Activated naive CD8-positive, alpha-beta T cell treated with anti-CD3 and anti-CD28 coated beads for 36 hours (primary cell): ENCODE measurements at places on chromosomes 4 and X.

DNA sequence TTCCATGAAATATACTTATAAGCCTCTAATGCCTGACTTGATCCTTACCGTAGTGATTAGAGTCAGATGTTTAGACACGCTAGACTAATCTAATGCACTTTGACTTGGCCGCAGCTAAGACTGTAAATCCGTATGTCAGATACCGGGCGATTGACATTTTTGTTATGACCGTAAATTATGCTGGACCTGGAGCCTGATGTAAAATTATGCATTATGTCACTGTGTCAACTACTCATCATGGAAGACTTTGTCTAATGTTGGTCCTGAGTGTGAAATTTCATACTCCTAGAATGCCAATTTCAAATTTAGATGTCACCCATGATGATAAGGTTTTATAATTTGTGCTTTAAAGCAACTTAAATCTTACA is 123.6 kb upstream of the LIMCH1 start:
- no peak overlapping the region for H3K4me3 ChIP-seq
- no peaks in the 10 kb centered on the region for H3K4me1 ChIP-seq
- H3K27me3 ChIP-seq: peaks cover 8% of the 10 kb centered on the region

DNA sequence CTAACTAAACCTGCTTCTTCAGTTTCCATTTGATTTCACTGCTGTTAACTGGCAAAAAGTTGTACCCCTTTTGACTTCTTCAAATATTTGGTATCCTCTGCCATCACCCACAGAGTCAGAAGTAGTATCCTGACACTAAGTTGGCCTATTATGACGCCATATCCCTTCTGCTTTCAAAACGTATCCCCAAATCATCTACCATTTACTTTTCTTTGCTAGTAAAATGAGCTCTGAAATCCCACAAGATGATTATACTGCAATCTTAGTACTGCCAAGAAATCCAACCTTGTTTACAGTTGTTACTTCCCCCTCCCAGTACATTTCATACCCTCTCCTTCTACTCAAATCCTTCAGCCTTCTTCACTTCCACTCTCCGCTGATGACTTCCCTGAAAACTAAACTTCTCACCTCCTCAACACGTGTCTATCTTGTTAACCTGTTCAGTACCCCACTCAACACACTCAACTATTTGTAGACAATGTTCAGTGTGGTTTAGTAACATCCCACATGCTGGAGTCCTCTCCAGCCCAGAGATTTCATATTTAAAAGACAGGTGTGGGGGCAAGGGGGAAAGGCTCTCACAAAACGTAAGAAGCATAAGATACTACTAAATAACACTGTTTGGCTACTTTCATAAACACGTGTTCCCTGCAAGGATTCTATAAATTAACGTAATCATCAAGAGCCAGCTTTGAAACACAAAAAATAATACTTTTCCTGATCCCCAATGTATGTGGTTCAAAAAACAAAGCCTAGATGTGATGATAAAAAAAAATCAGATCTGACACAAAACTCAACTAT is 1.3 kb downstream of the NAF1 start:
- DNase-seq: no peak
- H3K4me3 ChIP-seq: peak overlapping the region; percentile 85
- H3K4me1 ChIP-seq: peaks cover 34% of the 10 kb centered on the region
- H3K36me3 ChIP-seq: peaks cover 44% of the 10 kb centered on the region
- no peaks in the 10 kb centered on the region for H3K27me3 ChIP-seq

DNA sequence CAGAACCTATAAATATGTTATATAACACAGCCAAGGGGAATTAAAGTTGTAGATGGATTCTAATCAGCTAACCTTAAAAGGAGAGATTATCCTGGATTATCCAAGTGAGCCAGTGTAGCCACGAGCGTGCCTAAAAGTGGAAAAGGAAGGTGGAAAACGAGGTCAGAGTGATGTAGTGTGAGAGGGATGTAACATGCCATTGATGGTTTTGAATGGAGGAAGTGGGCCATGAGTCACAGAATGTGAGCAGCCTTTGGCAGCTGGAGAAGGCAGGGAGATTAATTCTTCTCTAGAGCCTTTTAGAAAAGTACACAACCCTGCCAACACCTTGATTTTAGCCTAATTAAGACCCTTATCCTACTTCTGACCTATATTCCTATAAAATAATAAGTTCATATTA is 149.1 kb downstream of the SLC39A8 start:
- H3K27ac ChIP-seq: no peak overlapping the region
- H3K27me3 ChIP-seq: no peaks in the 10 kb centered on the region
- no peaks in the 10 kb centered on the region for H3K36me3 ChIP-seq

GRCh38 chr4:150010525-150011126 is 67.6 kb upstream of the DCLK2 start:
- H3K27ac ChIP-seq: no peak overlapping the region
- no peaks in the 10 kb centered on the region for H3K36me3 ChIP-seq
- peaks cover 7% of the 10 kb centered on the region for H3K27me3 ChIP-seq
- H3K4me3 ChIP-seq: no peak overlapping the region
- no peak for DNase-seq

- no peaks in the 10 kb centered on the region for H3K36me3 ChIP-seq
- H3K27me3 ChIP-seq: no peaks in the 10 kb centered on the region
- no peak for DNase-seq
- H3K27ac ChIP-seq: no peak overlapping the region
- no peak overlapping the region for H3K4me3 ChIP-seq
Measured at GRCh38 chrX:40908026-40908425, 172.7 kb upstream of the MED14 start.

DNA sequence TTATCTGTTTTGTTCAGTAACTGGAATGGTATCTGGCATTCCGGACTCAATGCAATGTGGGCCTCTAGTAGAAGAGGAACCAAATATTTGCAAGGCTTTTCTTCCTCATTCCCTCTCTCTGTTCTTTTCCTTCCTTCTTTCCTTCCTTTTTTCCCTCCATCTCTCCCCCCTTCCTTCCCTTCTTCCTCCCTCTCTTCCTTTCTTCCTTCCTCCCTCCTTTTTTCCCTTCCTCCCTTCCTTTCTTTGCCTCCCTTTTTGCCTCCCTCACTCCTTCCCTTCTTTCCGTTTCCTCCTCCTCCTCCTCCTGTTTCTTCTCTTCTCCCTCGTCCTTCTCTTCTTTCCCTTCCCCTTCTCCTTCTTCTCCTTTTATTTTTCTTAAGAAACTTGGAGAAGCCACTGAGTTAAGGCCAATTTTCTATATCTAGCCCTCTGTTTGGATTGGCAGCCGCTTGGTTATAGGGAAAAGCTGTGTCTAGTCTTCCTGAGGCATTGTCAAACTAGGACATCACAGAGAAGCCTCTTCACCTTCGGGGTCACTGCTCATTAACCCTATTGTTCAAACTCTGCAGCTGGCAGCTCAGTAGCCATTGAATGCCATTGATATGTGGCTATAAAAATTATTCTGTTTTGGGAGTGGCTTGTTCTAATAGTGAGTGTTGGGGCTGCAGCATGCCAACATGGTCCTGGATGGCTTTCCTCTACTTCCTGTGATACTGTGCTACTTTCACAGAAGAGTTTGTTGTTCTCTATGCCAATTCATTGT is 95.9 kb downstream of the CFAP299 start:
- H3K36me3 ChIP-seq: no peaks in the 10 kb centered on the region
- H3K27ac ChIP-seq: no peak overlapping the region
- no peak for DNase-seq
- H3K27me3 ChIP-seq: no peaks in the 10 kb centered on the region
- H3K4me3 ChIP-seq: no peak overlapping the region
- peaks cover 3% of the 10 kb centered on the region for H3K4me1 ChIP-seq

- no peak overlapping the region for H3K27ac ChIP-seq
- H3K4me1 ChIP-seq: no peaks in the 10 kb centered on the region
- no peaks in the 10 kb centered on the region for H3K27me3 ChIP-seq
Measured at GRCh38 chrX:44484607-44485146, 58.0 kb downstream of the FUNDC1 start.

DNA sequence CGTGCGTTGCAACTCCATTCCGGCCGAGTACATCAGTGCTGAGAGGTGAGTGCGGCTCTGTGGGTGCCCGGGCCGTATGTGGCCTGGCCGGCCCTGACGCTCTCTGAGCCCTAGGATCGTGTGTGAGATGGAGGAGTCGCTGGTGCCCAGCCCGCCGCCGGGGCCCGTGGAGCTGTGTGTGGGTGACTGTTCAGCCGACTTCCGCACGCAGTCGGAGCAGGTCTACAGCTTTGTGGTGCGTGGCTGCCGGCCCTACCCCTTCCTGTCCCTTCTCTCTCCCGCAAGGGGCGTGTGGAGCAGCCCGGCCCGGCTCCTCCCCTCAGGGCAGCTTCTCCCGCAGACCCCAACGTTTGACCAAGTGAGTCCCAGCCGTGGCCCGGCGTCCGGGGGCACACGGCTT is 8.0 kb downstream of the PLXNA3 start:
- no peaks in the 10 kb centered on the region for H3K27me3 ChIP-seq
- no peaks in the 10 kb centered on the region for H3K36me3 ChIP-seq
- DNase-seq: no peak

- DNase-seq: no peak
- no peaks in the 10 kb centered on the region for H3K36me3 ChIP-seq
- no peak overlapping the region for H3K4me3 ChIP-seq
- no peak overlapping the region for H3K27ac ChIP-seq
- H3K27me3 ChIP-seq: no peaks in the 10 kb centered on the region
Measured at GRCh38 chr4:187309456-187309855, 585.8 kb upstream of the FAT1 start.

DNA sequence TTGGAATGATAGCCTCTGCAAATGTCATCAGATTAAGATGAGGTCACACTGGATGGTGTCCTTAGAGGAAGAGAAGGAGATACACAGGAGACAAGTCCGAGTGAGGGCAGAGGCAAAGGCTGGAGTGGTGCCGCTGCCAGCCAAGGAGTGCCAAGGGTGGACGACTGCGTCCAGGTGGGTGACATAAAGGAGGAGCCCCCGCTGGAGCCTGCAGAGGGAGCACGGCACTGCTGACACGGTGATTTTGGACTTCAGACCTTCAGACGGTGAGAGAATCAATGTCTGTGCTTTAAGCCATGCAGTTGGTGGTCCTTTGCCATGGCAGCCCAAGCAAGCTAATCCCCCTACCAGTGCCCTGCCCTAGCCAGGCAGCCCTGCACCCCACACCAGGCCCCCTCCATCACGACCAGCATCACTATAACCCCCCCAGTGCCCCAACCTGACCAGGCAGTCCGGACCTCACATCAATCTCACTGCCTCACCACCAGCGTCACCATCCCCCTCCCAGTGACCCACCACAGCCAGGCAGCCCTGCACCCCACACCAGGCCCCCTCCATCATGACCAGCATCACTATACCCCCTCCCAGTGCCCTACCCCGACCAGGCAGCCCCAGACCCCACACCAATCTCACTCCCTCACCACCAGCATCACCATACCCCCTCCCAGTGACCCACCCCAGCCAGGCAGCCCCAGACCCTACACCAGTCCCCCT is 130.0 kb downstream of the HMX1 start:
- no peak overlapping the region for H3K4me3 ChIP-seq
- no peak for DNase-seq
- no peaks in the 10 kb centered on the region for H3K27me3 ChIP-seq
- H3K36me3 ChIP-seq: no peaks in the 10 kb centered on the region
- H3K27ac ChIP-seq: no peak overlapping the region

DNA sequence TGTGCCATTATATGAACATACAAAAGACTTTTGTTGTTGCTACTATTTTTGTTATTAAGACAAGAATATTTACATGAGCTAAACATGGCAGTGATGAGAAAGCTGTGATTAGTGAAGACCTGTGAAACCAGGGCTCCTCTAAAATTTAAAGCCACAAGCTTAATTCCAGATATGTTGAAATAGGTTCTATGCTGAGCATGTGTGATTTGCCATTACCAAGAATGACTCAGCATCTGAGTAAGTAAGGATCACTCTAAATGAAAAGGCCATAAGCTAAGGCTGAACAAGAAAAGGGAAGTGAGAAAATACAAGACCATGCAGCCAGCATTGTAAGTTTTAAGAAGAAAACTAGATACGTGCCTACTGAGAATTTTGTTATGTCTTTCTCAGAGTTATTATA is 75.9 kb upstream of the CAMK2D start:
- H3K36me3 ChIP-seq: no peaks in the 10 kb centered on the region
- H3K4me3 ChIP-seq: no peak overlapping the region
- no peak for DNase-seq
- H3K27ac ChIP-seq: peak overlapping the region; percentile 0
- peaks cover 4% of the 10 kb centered on the region for H3K27me3 ChIP-seq

GRCh38 chr4:86043755-86044592 is 315.9 kb downstream of the MAPK10 start:
- H3K4me3 ChIP-seq: no peak overlapping the region
- DNase-seq: no peak
- H3K36me3 ChIP-seq: no peaks in the 10 kb centered on the region

DNA sequence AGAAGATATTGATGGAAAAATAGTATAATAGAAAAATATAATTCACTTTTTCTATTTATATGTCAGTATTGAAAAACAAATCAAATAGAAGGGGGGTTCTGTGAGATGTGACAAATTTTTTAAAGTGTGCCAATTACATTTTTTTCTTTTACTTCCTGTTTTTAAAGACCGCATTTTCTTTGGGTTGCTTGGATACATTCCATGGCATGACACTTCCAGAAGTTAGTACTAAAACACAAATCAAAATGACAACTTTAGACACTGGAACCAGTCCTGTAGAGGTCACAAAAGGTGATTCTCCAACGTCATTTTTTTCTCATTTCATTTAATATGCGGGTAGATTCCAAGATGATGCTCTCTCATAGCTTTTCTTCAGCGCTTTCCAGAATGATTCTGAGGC is 116.2 kb upstream of the GNPDA2 start:
- H3K4me3 ChIP-seq: no peak overlapping the region
- no peaks in the 10 kb centered on the region for H3K27me3 ChIP-seq
- no peaks in the 10 kb centered on the region for H3K36me3 ChIP-seq
- no peak for DNase-seq

GRCh38 chr4:187208651-187209050 is 485.0 kb upstream of the FAT1 start:
- H3K36me3 ChIP-seq: no peaks in the 10 kb centered on the region
- H3K4me3 ChIP-seq: no peak overlapping the region
- no peaks in the 10 kb centered on the region for H3K4me1 ChIP-seq
- no peaks in the 10 kb centered on the region for H3K27me3 ChIP-seq

DNA sequence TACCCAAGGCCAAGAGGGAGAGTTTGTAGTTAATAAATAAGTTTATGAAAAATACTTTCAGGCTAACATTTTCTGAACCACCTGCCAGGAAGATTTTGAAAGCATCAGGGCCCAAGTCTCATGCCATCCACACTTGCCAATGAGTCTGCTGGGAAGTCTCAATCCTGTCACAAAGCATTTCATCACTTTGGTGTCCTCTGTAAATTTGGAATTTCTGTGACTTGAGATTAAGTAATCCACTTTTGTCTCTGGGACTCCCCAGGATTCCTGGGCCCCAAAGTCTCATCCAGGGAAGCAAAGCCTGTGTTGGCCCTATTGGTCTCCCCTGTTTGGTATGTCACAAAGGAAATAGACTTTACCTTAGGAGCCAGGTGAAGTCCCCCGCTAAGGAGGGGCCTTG is 99.2 kb upstream of the GPC4 start:
- H3K27me3 ChIP-seq: no peaks in the 10 kb centered on the region
- no peak for DNase-seq
- no peak overlapping the region for H3K27ac ChIP-seq
- no peak overlapping the region for H3K4me3 ChIP-seq

DNA sequence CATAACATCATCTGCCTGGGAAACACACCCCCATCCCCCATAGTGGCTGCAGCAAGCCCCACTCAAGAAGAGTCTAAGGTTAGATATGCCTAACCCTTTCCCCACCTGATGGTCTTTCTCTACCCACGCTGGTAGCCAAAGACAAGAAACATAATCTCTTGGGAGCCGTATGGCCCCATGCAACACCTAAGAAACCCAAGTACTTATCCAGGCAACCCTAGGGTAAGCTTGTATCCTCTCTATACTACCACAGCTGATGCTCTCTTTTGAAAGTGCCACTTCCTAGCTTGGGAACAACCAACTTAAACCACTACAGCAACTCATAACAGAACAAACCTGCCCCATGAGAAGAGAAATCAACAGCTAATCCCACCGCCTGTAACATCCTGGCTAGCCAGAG is 161.1 kb downstream of the MSN start:
- H3K27ac ChIP-seq: no peak overlapping the region
- H3K27me3 ChIP-seq: no peaks in the 10 kb centered on the region
- no peak overlapping the region for H3K4me3 ChIP-seq
- no peaks in the 10 kb centered on the region for H3K36me3 ChIP-seq
- no peaks in the 10 kb centered on the region for H3K4me1 ChIP-seq
